HS-27A (cell line): ENCODE measurements at places on chromosomes 12 and 14.

- no peak for DNase-seq
These were observed 204.4 kb upstream of the NUDT4 start for GRCh38 chr12:93173178-93173957.

DNA sequence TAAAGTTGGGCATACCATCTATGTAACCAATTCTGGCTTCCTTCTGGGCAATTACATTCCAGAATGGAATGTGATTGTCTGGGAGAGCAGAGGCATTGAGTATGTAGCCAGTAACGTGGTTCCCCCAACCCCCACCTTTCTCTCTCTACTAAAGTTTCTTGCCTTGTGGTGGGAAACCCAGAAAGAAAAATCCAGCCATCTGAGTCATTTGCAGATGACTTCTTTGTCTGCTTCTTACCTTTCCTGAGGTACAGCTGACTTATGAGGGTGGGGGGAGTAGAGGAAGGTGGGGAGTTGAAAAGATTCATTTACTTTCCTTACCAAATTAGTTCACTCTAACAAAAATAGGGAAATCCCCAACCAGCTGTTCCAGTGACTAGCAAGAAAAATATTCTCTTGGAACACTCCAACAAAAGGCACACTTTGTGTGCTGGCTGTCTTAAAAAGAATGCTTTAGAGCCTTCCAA lies 112.1 kb upstream of the FRMD6 start:
- peak; percentile 93 for DNase-seq

- DNase-seq = no peak
These were observed 103.5 kb downstream of the WSCD2 start for GRCh38 chr12:108232565-108232964.

DNA sequence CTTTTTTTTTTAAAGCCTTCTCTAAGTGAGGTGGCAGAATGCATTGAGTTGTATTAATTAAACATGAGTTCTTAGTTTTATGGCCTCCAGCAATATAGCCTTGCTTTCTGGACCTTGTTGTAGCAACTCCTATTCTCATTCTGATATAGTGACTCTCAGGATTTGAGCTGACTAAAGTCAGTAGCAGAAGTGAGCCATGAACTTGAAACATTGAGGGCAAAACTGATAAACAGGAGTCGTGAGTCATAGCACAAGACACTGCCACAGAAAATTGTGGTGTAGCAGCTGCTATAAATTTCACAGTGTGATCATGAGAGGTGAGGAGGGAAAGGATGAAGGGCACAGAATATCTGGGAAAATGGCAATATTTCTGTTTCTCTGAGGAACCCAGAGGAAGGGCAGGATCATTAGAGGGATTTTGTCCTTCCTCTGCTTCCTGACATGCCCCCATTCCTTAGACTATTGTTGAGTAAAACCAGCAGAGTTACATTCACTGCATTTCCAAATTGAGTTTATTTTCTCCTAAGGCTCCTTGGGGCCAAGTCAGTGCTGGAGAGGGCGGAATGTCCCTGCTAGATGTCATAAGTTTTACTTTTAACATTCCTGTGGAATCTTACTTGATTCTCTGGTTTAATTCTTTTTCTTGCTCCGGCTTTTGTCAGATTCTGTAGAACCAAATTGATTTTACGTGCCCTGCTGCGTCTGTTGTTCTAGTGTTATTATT lies 7.5 kb downstream of the KLRG1 start:
- DNase-seq = peak; percentile 7

DNA sequence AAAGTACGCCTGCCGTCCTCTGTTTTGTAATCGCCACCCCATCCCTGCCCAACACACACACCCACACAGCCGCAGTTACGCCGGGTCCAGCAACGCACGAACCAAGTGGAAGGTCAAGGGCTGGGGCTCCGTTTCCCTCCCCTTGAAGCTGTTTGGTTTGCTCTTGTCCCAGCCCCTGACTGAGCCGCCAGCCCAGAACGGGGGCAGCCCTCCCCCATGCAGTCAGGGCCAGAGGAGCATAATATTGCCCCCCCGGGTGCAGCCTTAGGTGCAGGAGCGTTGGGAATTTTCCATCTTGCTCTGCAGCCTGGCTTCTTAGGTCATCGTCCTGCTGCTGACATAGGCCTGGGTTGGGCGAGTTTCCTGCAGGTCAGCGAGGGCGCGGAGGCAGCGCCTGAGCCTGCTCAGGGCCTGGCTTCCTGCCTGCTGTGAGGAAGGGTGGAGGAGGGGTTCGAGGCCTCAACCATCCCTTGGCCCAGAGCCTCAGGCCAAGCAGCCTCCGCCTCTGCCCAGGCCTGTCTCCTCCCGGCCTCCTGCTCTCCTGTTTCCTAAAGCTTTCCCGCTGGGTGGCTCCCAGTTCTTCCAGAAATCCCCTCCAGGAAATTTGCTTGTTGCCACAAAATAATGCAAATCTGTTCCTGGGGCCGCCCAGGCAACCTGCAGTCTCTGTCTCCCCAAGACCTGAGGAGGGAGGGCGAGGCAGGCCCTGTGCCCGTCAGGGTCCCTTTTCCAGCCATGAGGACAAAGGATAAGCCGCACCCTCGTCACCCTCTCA lies 44.5 kb downstream of the PSMA6 start:
- no peak for DNase-seq

DNA sequence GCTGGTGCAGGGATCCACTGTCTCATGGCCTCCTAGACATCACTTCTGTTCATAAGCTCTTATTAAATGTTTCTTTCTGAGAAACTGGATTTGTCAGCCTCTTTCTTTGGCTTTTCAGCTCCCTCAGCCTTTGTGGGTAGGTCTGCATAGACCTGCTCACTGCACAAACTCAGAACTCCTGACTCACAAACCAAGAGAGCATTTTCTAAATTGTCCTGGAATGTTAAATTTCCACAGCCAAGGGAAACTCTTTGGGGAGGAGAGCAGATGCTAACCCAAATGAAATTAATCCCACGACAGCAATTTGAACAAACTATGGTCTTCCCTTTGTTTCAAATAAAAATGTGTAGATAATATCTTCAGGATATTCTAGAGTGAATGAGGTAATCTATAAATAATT lies 19.5 kb upstream of the CERS5 start:
- DNase-seq = no peak

- DNase-seq = no peak
These were observed 78.5 kb upstream of the FBRSL1 start for GRCh38 chr12:132411457-132411856.

DNA sequence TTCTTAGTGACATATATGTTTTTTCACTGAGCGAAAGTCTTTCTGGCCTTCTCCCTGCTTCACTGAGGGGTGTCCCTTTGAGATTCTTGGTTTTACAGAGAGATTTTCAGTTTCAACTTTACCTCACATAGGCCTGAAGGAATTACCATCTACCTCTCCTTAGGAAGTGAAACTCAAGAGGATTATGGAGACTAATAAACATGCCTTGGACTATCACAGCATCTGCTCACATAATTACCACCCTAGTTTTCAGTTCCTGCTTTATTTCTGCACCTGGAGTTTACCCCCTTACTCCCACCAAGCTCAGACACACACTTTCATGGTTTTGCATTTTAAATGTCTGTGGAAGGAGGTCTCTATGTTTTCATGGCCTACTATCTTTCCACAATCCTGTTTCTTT lies 118.3 kb upstream of the SCAF11 start:
- DNase-seq = no peak

DNA sequence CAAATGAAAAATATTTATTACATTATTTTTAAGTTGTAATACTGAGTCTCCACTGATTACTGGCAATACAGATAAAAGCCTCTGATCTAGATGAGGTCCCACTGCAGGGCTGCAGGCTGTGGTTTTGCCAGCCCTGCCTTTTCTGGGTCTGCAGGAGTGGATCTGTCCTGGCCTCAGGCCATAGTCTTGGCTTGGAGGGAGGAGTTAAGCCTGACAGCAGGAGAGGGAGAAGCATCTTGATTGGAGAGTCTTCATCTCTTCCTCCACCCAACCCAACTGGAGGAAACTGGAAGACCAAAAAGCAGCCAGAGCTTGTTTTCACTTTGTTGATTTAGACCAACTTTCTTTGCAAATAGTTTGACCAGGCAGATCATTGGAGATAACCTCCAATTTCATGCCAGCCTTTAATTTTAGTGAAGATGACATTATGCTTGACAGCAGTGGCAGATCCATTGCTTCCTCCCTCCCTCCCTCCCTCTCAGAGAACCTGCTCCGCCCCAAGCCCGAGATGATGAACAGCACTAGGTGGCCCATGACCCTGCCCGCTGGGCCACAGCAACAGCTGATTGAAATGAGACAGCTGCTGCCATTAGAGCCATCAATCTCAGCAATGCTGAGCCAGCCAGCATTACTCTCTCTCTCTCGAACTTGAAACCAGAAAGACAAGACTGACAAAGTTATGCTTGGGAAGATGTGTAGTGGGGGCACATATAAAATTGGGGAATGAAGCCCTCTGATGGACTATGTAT lies 222.4 kb downstream of the GLT1D1 start:
- DNase-seq = no peak

GRCh38 chr14:33711811-33712216 lies 239.1 kb downstream of the EGLN3 start:
- no peak for DNase-seq

DNA sequence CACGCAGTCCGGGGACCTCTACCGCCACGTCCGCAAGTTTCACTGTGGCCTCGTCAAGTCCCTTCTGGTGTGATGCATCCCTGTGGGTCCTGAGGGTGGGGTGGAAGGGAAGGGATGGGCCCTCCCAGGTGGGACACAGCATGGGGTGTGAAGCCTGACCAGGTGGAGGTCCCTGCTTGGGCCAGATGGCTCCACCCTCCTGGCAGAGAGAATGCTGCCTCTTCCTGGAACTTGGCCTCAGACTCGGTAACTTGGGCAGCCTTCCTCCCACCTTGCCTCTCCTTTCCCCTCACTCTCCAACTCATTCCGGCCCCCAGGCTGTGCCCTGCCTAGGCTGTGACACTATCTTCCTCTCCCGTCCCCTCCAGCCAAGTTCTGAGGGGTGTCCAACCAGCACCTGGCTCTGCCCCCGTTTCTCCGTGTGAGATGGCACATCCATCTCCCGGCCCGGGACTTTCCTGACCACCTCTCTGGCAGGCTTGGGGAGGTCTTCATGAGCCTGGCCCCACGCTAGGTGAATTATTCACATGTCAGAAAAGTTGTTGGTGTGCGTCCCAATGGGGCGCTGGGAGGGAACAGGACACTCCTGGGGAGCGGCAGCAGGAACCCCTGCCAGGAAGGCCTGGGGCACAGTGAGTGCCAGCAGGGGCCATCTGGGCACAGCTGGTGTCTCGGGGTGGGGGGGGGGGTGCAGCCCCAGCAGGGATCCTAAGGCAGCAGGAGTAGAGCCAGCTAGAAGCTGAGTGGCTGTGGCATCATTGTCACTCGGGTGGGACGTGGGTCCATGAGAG lies 1.7 kb downstream of the ZBTB42 start:
- no peak for DNase-seq

DNA sequence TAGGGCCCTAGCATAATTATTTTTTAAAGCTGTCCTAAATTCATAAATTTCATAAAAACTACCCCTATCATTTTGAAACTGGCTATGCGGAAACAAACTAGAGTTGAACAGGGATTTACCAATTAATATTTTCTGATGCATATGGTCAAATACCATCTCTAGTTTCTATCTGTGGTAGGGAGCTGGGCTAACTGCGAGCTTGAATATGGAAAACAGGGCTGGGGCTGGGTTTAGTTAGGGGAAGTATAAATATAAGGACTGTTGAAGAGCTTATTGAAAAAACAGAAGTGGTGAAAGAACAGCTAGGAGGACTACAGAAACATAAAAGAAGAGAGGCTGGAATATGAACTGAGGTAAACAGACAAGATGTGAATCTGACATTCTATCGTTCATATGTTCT lies 91.8 kb downstream of the SLC38A1 start:
- no peak for DNase-seq

- no peak for DNase-seq
These were observed 33.3 kb upstream of the GPR68 start for GRCh38 chr14:91277546-91278382.

- no peak for DNase-seq
These were observed 158.0 kb downstream of the ETV6 start for GRCh38 chr12:11807458-11807857.

- peak; percentile 55 for DNase-seq
These were observed 26.8 kb upstream of the CLIP1 start for GRCh38 chr12:122449317-122449716.

DNA sequence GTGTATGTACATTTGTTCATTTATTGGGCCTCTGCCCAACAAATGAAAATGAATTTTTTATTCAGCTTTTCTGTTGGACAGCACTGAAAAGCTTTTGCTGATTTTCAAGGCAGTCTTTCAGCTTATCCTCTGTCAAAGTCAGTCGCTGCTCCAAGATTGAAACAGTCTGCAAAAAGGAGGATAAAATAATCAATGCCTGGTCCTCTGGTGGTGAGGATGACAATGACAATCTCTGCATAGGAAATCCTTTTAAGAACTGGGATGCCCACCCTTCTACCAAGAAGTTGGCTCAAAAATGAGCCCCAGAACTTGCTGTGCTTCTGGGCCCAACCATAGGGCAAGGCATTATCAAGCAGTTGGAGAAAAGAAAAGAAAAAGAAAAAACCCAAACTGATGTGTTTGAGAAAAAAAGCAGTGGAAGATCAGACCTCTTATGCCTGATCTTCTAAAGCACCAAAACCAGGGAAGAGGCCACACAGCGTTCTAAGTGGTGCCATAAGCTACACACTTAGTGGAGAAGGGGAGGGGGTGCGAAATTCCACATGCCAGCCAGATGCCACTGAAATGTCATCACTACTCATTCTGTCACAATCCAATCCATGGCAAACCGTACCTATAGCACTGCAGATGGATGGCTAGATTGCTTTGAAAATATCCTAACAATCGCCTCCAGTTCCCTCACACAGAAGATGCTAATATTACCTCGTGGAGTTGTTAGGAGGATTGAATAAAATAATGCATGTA lies 69.0 kb upstream of the DUSP6 start:
- no peak for DNase-seq

DNA sequence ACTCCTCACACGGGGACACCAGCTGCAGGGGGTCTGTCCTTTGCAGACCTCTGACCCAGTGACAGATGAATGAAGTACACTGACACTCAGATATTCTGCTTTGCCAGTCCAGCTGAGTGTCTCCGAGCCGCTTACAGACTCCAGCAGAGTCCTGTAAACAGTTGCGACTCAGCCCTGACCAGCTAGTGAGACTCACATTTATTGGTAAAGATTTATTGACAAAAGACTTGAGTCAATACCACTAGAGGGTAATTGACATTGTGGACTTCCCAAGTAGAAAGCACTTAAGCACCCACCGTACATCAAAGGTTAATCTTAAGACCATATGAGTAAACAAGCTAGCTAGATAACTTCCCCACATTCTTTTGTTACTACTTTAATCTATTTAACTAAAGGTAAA lies 9.8 kb upstream of the FKBP4 start:
- no peak for DNase-seq

DNA sequence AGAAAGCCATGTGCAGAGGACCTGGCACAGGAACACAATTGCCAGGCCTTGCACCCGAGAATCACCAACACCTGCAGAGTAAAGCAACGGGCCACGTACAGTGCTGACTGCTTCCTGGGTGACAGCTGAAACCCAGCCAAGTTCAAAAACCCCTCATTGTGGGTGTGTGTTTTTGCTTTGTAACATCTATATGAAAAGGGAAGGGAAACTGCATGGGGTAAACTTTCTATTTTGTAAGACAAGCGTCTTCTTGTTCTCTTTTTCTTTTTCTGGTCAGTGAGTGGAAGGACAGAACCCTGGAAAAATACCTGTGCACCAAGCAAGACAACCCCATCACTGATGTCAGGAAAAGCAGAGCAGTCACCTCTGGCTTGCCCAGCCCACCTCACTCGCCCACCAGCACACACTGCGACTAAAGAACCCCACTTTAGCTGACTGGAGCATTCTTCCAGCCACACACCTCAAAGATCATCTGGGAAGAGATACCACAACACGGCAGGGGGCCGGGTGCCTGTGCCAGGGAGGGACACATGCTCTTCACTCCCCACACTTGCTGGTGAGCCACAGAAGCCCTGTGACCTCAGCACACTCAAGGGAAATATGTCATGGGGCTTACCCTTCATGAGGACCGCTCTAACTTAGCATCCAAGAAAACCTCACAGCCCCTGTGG lies 172.3 kb downstream of the NDUFA12 start:
- no peak for DNase-seq
